ENCODE measurements at places on chromosomes 2 and 18.

DNA sequence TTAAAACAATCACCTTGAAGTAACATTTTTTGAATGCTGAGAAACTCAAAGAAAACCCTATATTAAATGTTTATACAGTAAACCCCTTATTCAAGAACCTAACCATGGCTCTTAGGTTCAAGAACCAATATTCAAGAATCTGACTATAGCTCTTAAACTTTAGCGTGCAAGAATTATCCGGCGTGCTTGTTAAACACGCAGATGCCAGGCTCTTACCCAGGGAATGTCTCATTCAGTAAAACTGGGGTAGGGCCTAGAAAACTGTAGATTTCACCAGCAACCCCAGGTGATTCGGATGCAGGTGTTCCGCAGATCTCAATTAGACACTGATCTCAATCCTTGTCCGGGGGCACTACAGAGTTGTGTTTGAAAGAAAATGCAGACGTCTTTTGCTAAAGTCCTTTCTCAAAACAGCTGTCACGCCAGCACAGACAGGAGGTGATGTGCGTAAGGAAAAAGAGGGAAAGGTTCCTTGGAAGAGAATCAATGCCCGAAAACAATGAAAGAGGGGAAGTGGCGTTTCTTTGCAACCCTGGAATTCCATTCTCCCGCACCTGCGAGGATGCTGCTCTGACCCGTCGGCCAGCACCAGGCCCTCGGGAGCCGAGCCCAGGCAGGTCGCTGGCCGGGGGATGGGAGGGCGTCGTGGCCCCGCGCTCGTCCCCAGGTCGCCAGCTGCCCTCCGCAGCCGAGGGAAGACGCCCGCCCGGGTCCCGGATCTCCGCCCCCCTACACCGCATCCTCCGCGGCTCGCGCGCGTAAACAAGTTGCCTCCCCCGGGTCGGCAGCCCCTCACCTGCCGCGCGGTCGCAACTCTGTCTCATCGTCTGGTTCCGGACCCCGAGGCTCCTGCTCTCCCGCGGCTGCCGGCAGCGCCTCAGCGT lies 851 bp downstream of the EIF2AK3 start:
- DNase-seq, result peak; percentile 22

- DNase-seq, result no peak
Observed at GRCh38 chr2:175948191-175948590, 53.9 kb downstream of the LNPK start.

GRCh38 chr18:5286525-5286924 lies 9.0 kb downstream of the ZBTB14 start:
- no peak for DNase-seq

DNA sequence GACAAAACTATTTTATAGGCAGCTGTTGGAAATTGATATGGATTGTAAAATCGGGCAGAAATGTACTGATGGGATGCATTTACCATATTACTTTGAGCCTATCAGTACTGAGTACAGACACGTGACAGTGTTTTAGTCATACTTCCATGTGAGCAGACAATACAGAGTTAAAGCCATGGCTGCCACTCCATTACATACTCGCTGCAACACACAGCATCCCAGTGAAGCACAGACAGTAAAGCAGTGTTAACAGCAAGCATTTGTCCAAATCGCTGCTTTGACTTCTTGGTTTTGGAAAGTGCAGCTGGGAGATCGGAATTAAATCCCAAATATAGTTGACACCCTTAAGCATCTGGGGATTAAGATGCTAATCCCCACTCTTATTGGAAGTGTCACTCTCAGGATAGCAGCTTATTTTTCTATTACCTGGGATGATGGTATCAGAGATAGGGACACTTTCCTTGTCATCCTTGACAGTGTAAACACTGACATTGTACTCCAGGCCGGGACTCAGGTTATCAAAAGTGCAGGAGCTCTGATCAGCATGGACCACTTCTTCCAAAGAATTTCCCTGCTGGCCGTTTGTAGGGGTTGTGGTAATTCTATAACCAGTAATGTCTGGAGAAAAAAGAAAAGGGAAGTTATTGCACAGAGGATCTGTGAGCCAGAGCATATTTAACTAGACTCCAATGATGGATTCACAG lies 41.6 kb downstream of the FN1 start:
- DNase-seq, result no peak

Measured in stimulated activated CD4-positive, alpha-beta T cell treated with anti-CD3 and anti-CD28 coated beads, TNF-alpha, amount 100 ng/mL, for 4 hours (primary cell).